Occipital lobe (tissue), 3 donors: ENCODE measurements at places on chromosomes 3 and 15. TPM values are rescaled to one million over a fixed set of nuclear protein-coding genes. Genes with fewer than 3 reads are reported as not detected.

DNA sequence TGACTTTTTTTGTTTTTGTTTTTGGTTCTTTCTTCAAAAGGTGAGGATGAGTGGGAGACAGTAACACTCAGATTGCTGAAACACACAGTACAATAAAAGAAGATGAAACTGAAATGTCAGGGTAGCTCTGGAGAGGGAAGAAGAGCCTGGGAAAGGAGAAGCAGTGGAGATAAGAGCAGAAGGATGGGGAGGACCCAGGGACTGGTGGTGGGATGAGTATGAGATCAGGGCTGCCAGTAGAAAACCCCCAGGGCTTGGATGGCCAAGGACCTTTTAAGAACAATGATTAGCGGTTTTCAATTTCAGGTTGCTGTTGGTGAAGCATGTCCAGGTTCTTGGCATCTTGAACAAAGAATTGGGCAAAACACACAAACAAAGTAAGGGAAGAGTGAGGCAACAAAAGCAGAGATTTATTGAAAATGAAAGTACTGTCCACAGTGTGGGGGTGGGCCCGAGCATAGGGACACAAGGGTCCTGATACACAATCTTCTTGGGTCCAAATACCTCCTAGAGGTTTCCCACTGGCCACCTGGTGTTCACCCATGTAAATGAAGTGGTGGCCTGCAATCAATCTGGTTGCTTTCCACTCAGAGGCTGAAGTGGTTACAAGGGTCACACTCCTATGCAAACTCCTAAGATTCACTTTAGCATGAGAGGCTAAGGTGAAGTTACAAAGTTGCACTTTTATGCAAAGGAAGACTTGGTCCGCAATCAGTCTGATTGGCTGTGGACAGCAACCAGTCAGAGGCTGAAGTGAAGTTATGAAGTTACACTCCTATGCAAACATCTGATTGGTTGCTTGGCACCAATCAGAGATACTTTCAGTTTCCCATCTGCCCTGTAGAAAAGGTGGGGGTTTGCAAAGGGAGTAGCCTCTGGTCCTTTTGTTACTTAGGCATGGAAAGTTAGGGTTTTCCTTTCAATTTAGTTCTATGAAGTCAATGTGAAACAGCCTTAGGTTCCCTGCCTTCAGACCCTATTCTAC, 26.1 kb upstream of the MFSD1 start:
- DNase-seq, result no peak

The FOXL2 gene
- not detected for total RNA-seq

The ONECUT1 gene
- not detected for total RNA-seq

DNA sequence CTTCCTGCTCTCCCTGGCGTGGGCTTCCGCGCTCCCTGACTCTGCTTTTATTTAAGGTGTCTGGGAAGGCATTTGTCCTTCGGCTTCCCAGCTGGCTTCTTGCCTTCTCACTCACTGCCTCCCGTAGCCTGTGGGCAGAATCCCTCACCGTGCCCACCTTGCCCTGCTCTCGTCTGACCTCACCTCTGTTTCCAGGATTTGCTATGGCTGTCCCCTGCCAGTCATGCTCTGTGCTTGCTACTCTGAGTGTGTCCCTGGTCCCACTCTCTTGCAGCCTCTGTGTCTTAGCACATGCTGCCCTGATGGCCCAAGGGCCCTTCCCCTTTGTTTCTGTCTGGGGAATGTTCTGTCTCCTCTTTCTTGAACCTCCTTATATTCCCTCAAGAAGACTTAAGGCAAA, 26.2 kb downstream of the LPP start:
- DNase-seq, result no peak

- DNase-seq, result no peak
These were observed 35.9 kb downstream of the PRR23E start for GRCh38 chr3:127228866-127229265.
